ENCODE measurements at places on chromosomes 1 and 21. TPM values are rescaled to one million over a fixed set of nuclear protein-coding genes. Genes with fewer than 3 reads are reported as not detected.

DNA sequence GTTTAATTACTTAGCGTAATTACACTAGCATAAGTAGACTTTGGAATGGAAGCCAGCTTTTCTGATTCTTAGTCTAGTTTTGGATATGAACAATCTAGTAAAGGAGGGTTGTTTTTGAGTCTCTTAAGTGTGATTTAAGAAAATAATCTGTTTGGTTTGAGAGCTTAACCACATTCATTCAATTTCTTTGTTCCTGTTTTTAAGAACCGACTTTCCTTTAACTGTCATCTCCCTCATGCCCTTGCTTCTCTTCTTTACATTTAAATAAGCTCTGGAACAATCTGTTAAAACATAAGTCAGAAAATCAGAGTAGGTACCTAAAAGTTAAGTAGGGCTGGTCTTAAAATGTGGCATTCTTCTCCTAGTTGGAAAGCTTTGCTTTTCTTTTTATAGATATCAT lies 27.7 kb downstream of the CDC42 start:
- DNase-seq = no peak

DNA sequence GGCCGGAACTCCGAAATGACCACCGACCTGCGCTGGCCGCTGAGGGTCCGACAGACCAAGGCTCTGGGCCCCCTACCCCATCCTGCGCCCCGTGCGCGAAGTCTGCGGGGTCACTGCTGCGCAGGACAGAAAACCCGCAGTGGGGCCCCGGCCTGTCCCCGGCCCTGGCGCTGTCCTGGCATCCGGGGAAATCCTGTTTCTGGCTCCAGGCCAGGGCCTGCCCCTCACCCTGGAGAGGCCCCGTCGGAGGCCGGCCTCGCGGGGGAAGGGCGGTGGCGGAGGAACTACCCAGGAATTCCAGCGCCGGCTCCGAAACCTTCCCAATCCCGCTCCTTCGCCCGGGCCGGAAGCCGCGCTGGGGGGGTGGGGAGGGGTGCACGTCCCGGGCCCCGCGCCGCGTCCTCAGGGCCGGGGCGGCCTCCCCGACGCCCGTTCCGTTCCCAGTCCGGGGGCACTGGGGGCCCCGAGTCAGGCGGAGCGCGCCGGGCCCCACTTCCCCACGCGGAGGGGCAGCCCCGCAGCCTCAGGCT lies 77.0 kb downstream of the MORN1 start:
- DNase-seq = peak; percentile 88

GRCh38 chr1:57296726-57297250 lies 127.1 kb downstream of the DAB1 start:
- no peak for DNase-seq

ADAMTS4 gene
- 14.0 TPM for total RNA-seq

- no peak for DNase-seq
These were observed 53.7 kb upstream of the DNAJC6 start for GRCh38 chr1:65255656-65256050.

TLR5 gene
- total RNA-seq = 31.3 TPM

C1orf216 gene
- total RNA-seq = 7.4 TPM

RXFP4 gene
- not detected for total RNA-seq

- no peak for DNase-seq
These were observed 7.7 kb upstream of the HLCS start for GRCh38 chr21:36973986-36974850.

OR2G6 gene
- 0.06 TPM for total RNA-seq

HPCAL4 gene
- 5.2 TPM for total RNA-seq

DNA sequence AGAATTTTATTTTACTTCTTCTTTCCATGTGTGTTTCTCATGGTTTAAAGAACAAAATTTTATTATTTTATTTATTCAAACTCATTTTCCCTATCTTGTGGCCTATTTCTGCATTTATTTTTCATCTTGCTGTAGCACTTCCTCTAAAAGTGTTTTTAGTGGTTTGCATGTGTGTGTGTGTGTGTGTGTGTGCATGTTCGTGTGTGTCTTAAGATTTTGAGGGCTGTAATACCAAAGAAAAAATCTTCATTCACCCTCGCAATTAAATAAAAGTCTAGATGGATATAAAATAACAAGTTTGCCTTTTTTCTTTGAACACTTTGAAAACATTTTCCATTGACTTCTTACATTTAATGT lies 24.6 kb upstream of the FCRL3 start:
- DNase-seq = no peak

GRCh38 chr1:215900684-215901083 lies 333.6 kb downstream of the KCTD3 start:
- DNase-seq = no peak

DNA sequence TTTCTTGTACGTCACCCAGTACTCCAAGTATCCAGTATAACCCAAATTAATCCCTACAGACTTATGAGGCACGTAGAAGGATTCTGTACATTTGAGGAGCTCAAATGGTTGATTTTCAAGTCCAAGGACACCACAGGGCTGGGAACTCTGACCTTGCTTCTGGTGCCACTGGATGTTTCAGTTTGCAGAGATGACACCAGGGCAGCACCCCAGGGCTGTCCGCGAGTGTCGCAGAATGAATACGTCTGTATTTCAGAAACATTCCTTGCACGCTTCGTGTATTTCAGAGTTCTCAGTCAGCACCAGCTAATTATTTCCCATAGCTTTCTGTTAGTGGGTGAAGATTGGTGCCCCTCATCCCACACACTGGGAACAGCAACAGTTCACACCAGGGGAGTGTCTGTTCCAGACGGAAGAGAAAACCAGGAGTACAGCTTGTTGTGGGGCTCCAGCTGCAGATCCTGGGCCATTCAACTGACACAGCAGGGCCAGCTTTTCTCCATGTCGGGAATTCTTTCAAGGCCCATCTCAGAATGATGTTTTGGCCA lies 159.2 kb downstream of the RHOU start:
- DNase-seq = no peak

- DNase-seq = peak; percentile 93
These were observed at the start of gene SLC25A24 for GRCh38 chr1:108199781-108200686. SLC25A24 (minus strand) TSS chr1:108200343; CDS start chr1:108200138, 205 bp downstream.

GMEB1 gene
- 14.9 TPM for total RNA-seq
